ENCODE measurements at places on chromosomes 3 and 15. TPM values are rescaled to one million over a fixed set of nuclear protein-coding genes. Genes with fewer than 3 reads are reported as not detected.

DNA sequence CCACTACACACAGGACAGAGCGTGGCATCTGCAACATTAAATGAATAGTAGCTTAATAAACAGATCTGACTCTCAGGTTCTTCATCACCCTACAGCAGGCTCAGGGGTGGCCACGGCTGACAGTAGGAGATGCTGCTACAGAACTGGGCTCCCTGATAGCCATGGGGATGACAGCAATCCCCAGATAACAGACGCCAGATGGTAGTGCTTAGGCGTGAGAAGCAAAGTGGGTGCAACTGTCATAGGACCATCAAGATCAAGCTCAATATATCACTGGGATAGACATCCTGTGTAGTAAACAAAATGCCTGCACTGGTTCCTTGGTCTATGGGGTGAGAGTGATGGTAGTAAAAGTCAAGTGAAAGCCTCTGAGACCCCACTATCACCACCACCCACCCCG, 2.6 kb upstream of the TPRA1 start:
- no peak for DNase-seq

DNA sequence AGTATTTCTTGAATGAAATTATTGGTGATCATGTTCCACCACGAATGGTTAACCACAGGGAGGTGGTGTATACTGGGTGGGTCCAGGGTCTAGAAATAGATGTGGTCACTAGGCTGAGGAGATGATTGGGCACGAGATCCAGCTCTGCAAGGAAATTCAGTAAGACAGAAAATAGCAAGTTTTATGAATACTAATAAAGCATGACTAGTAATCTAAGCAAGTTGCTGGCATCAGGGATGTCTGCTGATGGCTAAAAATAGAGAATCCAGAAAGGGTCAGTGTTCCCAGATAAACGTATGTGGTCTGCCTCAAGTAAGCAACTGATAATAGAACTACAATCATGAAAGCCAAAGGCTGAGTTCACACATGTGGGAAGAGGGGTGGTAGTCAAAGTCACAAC, 108.3 kb upstream of the FRMD4B start:
- no peak for DNase-seq

DNA sequence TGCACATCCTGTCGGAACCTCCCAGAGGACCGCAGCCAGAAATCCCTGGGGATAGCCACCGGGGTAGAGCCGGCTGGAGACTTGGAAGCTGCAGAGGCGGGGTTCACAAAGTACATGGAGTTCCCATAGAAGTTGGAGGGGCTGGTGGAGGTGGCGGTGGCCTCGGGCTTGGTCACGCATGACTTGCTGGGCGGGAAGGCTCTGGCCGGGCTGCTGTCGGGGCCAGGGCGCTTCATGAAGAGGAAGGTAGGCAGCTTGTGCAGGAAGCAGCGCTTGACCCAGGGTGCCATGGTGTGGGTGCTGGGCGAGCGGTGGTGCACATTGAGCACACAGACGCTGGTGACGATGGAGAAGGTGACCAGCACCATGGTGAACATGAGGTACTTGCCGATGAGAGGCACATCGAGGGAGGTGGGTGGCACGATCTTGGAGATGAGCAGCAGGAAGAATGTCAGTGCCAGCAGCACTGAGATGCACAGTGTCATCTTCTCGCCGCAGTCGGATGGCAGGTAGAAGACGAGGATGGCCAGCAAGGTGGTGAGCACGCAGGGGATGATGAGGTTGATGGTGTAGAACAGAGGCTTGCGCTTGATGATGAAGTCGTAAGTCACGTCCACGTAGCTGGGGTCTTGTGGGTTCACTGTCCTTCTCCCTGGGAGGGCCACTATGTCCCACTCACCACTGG, 8.4 kb upstream of the CHRNA3 start:
- no peak for DNase-seq

GRCh38 chr15:72562878-72563277, 88.7 kb downstream of the ARIH1 start:
- DNase-seq, result no peak

Gene CYP19A1
- total RNA-seq, result 0.55 TPM

DNA sequence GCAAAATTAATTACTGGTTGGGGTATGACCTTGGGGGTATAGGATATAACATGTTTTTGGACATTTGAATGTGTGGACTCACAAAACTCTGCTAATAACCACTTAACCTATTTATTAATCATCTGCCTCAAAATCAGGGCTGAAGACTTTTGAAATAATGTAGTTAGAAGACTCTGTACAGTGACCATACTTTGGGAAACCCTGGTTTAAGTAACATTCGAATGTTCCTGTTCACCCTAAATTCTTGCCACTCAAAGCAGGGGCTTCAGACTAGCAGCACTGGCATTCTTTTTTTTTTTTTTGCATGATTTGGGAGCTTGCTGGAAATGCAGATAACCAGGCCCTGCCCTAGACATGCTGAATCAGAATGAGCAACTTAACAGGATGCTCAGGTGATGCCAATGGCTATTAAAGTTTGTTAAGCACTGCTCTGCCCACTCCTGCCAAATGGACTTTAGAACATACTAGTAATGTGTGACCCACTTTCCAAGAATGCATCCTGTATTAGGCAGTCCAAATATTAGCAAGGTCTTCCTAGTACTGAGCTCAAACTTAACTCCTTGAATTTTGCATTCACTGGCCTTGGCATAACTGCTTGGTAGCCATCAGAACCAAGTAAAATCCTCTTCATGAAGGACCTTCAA, 12.7 kb upstream of the ST3GAL6 start:
- no peak for DNase-seq

DNA sequence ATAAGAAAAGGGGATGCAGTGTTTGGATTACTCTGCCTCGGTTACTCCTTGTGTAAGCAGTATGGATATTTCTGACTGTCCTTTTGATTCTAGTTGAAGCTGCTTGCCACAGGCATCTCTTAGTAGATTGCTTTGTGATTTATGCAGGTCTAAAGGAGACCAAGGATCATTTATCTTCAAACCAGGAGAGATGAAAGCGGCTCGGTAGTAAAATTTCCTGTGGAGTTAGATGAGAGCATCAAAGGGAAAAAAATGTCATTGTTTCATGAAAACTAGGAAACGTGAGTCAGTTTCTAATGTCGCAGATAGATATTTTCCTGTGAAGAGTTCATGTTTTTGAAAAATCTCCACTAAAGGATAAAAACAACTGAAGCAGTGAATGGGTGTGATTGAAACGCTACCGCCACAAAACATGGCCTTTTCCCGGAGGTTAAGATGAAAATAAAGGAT, 254.0 kb upstream of the TBL1XR1 start:
- DNase-seq, result no peak

Gene GPR176
- 1.5 TPM for total RNA-seq

DNA sequence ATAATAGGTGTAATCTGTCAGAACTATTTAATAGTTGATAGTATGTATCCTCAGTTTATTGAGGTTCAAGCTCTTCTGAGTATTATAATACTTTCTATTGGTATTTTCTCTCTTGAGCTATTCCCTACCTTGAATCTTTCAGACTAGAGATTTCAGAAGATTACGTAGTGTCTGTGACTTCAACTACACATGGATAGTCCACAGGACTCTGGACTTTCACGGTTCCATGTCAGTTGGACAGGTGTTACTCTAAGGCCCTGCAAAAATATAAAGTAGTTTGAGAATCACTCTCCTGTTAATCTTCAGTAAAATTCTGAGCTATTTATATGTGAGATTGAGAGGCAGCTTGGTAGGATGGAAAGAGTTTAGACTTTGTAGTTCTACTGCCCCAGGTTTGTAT, 353.5 kb upstream of the TPRG1 start:
- no peak for DNase-seq

DNA sequence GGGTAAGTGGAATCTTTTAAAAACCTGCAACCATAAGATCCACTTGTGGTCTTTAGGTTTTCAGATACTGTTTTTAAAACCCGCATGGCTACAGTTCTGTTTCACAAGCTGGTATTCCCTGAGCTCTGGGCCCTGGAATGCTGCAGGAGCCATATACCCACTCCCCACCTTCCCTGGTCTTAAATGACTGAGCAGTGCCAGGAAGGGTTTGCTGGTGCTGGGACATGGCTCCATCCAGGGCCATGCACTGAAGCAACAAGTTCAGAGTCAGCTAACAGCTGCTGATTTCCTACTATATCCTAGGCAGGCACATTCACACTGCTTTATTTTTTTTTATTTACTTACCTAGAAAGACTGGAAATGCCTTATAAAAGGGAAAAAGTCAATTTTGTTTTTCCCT, 77.3 kb downstream of the HCN4 start:
- DNase-seq, result no peak

Gene SERINC4
- total RNA-seq, result not detected

- peak; percentile 60 for DNase-seq
These were observed 37.5 kb upstream of the CCR4 start for GRCh38 chr3:32913790-32914446.

GRCh38 chr15:73517566-73517965, 74.6 kb downstream of the REC114 start:
- DNase-seq, result peak; percentile 60

- DNase-seq, result no peak
These were observed 222.3 kb downstream of the NR1D2 start for GRCh38 chr3:24167429-24167828.

GRCh38 chr3:49813497-49814174, at the start of gene UBA7:
Gene UBA7, minus strand, starts transcription at chr3:49813953. Its CDS starts 166 bp downstream, at chr3:49813787.
- DNase-seq, result peak; percentile 74

Gene CFAP100
- total RNA-seq, result not detected

DNA sequence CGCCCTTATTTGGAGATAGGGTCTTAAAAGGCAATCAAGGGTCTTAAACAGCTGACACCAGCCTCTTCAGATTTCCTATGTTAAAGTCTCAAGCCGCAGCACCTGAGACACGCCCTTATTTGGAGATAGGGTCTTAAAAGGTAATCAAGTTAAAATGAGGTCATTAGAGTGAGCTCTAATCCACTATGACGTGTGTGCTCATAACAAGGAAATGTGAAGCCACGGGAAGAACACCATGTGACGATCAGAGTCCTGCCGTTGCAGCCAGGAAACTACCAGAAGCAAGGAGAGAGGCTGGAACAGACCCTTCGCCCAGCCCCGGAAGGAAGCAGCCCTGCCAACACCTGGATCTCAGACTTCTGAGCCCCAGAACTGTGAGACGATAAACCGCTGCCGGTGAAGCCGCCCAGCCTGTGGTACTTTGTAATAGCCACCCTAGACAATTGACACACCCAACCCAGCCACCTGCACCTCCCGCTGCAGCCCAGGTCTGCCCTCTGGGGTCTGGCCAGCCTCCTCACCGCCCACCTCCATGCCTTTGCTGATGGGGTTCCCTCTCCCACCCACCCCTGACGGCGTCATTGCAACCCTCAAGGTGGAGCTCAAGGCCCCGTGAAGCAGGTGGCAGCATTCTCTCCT, 137.9 kb downstream of the MEGF11 start:
- DNase-seq, result no peak

DNA sequence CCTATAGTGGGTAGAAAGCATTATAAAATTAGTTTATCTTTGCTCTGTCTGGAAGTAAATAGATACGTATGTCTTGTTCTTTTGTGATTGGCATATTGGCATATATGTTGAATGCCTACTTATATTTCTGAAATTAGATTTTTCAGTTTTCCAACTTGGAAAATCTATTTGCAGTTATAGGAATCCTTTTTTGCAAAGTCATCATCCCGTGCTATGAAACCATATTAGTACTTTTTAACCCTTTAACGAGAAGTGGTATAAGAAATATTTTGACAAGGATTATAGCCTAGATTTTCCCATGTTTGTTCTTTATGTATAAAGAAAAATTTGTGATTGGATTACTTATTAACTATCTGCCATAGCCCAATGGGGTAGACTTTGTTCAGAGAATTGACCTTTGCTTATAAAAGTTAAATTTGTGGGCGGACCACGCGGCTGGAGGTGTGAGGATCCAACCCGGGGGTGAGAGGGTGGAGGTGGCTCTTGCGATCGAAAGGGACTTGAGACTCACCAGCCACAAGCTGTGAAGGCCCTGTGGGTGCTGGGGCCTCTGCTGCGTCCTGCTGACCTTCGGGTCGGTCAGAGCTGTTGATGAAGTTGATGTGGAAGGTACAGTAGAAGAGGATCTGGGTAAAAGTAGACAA, 5.9 kb downstream of the LRRC28 start:
- no peak for DNase-seq

DNA sequence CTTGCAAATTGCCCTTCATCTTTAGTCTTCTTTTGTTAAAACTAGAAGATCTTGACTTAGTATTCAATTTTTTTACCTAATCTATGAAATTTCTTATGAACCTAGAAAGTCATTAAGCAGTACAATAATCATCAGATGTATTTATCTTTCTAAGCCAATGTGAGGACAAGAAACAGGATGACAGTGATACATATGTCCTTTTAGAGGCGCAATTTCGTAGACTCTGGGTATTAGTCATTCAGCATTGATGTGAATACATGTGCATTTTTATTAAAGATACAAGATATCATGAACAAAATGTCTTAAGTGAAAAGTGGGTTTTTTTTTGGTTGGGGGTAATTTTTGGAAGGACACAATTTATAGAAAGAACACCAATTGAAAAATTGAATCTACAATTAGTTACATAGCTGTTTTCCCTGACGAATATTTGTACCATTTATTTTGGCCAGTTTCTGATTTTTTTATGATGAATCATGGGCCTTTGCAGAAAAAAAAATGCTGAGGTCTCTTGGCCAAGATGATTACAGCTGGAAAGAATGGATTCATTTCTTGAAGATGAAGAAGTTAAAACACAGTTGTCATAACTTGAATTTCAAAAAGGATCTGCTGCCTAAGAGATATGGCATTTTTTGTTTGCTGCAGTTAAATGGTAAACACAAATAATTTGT, 48.9 kb upstream of the AGTR1 start:
- DNase-seq, result no peak

DNA sequence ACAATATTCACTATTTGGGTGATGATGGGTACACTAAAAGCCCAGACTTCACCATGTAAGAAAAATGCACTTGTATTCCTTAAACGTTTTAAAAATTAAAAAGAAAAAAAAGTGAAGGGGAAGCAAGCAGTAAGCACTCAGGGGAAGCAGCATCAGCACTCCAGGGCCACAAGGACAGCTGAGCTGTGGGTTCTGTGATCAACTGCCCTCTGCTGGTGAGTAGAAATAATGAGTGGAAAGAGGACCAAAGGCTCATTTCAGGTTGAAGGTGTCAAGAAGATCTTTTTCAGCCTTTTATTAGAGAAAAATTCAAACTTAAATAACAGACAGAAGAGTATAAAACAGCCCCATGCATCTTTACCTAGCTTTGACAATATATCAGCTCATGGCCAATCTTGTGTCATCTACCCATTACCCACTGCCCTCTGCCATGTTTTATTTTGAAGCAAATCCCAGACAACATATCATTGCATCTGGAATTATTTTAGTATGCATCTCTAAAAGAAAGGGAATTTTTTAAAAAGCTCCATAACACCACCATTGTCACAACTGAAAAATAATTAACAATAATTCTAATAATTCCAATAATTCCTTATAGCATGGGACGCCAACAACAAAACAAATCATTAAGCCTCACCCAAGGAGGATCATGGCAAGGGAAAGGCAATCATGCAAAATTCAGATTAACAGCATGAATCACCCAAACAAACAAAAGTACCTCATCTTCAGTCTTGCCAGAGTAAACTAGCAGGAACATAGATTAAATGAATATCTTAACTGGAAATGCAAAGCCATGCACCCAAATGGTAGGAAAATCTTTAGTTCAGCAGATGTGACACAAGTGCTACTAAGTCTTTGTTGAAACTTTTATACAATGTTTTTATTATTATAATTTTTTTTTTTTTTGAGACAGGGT, 42.5 kb downstream of the TAMM41 start:
- peak; percentile 31 for DNase-seq
